NB4 (cell line): ENCODE measurements at places on chromosomes 7 and 10.

- DNase-seq: no peak
Observed at GRCh38 chr7:121078701-121079227, 90.3 kb downstream of the CPED1 start.

DNA sequence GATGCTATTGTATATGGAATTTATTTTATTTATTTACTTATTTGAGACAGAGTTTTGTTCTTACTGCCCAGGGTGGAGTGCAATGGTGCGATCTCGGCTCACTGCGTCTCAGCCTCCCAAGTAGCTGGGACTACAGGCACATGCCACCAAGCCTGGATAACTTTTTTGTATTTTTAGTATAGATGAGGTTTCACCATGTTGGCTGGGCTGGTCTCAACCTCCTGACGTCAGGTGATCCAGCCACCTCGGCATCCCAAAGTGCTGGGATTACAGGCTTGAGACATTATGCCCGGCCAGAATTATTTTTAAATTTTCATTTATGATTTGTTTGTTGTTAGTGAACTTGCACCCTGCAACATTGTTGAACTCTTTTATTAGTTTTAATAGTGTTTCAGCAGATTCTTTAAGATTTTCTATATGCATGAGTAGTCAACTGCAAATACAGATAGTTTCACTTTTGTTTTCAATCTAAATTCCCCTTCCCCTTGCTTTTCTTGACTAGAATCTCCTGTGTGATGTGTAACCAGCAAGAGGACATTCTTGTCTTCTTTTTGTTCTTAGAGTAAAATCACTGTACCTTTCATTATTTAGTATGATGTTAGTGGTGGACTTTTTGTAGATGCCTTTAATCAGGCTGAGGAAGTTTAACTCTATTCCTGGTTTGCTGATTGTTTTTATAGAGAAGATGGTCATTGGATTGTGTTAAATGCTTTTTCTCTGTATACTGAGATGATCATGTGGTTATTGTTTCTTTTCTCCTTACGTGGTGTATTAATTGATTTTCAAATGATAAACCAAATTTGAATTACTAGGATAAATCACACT lies 27.8 kb downstream of the ZNF33A start:
- DNase-seq: no peak

DNA sequence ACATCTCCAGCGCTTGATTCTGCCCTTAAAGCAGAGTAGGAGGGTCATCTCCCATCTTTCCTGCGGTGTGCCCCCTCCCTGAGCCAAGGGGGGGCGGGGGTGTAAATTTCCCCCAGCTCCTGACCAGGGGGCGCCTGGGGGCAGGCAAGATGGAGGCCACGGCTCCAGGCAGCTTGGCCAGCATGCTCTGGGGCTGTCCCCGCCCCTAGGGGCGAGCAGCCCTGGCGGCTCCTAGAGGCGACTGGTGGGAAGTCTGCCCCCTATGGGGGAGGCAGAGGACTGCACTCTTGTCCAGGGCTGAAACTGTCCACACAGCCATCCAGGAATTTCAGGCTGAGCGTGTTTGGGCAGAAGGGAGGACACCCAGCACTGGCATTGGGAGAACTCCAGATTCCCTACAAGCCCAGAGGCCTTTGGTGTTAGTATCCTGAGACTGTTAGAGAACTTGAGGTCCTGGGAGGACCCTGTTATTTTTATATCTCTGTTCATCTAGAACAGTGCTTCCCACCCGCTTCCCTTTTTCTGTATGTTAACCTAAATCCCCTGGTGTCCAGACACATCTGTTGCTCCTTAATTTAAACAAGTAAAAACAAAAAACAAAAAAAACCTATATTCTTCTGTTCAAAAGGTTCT lies 4.6 kb downstream of the STRA8 start:
- DNase-seq: peak; percentile 40

GRCh38 chr10:36073796-36074345 lies 431.8 kb upstream of the FZD8 start:
- no peak for DNase-seq

GRCh38 chr7:37181550-37181932 lies 267.1 kb downstream of the ELMO1 start:
- no peak for DNase-seq

- peak; percentile 47 for DNase-seq
Observed at GRCh38 chr7:44565795-44566559, 7.7 kb downstream of the DDX56 start.

- no peak for DNase-seq
Observed at GRCh38 chr10:60334991-60335390, 54.7 kb downstream of the ANK3 start.

- peak; percentile 36 for DNase-seq
Observed at GRCh38 chr10:122286867-122287266, 15.8 kb downstream of the BTBD16 start.

DNA sequence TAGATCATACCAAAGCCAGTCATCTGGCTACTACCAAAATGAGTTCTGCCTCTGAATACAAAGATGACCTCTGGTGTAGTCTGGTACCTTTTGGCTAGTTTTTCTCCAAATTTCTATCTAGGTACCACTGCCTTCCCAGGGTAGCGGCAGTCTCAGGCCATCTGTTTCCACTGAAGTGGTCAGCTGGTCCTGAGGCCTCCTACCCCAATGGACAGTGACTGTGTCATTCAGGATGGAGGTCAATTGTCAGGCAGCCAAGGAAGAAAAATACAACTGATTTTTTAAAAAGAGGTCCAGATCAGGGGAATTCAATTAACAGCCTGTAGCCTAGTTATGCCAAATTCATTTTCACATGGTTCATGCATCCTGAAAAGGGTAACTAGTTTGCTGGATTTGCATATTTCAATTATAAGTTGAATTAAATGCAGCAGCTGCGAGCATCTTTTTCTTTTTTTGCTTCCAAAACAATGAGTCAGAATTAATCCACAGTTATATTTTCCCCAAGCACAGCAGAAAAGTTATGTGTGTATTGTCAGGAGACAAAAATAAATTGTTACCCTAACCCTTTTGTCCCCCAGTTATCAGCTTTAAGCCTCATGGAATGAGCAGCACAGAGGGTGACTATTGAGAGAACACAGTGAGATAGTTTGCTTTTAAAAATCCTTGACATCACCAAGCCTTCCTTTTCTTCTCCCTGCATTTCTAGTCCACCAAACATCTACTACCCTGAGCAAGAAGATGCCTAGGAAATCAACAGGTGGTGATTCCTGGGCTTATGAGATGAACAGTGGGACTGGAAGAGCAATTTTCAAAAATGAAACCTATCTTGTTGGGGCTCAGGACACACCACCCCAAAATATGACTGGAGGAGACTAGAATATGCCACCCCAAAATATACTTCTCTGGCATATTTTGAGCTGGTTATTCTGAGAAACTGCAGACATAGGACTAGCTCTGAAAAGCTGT lies 27.7 kb downstream of the BCCIP start:
- no peak for DNase-seq

- DNase-seq: no peak
Observed at GRCh38 chr10:76977046-76977445, 660.6 kb downstream of the KCNMA1 start.

DNA sequence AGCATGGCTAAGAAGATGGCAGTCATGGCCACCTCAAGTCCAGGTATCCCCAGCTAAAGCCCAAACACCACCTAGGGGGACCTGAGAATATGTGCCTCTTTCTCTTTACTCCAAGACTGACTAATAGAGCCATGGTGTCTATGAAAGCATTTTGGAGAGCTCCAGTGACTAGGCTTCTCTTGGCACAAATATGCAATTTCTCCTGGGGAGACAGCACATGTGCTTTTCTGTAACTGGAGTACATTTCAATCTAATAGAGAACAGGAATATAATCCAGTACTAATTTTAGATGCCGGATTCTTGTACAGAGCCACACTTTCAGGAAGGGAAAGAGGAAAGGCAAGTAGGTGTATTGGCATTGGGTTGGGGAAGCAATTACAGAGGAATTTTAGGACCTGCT lies 260.1 kb downstream of the BMPER start:
- DNase-seq: no peak

DNA sequence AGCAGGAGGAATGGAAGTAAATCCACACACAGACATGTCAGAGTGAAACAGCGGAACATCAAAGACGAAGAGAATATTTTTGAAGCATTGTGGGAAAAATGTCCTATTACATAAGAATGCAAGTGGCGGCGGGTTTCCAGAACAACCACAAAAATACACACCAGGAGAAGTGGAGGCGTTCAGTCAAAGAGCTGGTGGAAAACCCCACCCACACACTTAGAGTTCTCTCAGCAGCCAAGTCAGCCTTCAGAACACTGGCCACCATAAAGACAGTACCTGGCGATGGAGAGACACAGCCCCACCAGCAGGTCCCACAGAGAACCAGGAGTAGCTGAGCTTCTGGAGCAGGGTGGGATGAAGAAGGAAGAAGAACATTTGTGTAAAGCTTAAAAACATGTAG lies 23.7 kb downstream of the NKX6-2 start:
- DNase-seq: no peak

GRCh38 chr7:101910991-101911799 lies 93.8 kb downstream of the CUX1 start:
- no peak for DNase-seq

GRCh38 chr10:68618234-68618633 lies 58.1 kb downstream of the TET1 start:
- no peak for DNase-seq

- no peak for DNase-seq
Observed at GRCh38 chr7:96589038-96589437, 120.6 kb downstream of the SEM1 start.
